GM12892 (cell line): ENCODE measurements at places on chromosomes 2 and 18.

GRCh38 chr18:50870138-50870845 lies 8.6 kb upstream of the ME2 start:
- no peak for DNase-seq

DNA sequence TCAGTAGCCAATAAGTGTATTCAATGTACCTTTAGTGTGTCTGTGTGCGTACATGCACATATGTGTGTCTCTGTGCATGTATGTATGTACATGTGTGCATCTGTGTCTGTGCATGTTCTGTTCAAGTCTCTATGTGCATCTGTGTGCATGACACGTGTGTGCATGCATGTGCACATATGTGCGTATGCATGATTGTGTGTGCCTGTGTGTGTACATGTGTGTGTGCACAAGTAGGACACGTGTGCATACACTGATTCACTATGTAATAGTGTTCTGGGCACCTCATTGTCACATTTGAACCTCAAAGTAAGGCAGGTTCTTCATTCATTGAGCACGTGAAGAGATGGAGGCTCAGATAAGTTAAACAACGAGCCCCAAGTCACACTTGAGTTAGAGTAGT lies 142.6 kb upstream of the COPS8 start:
- DNase-seq = no peak

GRCh38 chr2:150621526-150622213 lies 134.2 kb upstream of the RND3 start:
- no peak for DNase-seq

- no peak for DNase-seq
Observed at GRCh38 chr18:56615738-56616520, 22.5 kb downstream of the TXNL1 start.

DNA sequence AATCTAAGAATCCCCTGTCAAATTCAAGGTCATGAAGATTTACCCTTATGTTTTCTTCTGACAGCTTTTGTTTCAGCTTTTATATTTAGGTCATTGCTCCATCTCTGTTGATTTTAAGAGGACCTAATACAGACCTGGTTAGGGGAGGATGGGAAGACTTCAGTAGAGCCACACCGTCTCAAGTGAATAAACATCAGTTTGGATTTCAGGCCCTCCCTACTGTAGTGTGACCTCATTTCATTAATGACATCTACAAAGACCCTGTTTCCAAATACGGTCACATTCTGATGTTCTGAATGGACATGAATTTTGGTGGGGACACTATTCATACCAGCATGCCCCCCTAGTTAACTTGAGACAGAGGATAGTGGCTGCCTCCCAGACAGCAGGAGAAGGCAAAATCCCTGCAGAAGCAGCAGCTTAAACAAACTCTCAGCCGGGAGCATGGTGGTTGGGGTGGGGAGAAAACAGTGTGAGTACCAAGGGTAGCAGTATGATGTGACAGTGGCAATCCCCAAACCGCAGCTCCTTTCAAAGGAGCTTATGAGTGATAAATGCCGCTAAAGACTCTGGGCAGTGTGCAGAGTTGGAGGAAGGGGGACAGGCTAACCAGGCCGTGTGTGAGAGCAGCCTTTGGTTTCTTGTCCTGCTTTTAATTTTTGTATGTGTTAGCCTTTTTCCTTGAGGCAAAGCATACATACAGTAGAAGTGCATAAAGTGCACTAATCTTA lies 65.9 kb upstream of the TNP1 start:
- DNase-seq = no peak
